ENCODE measurements at places on chromosomes 3 and 15.

GRCh38 chr15:98684436-98684835 is 36.1 kb downstream of the IGF1R start:
- DNase-seq: no peak

DNA sequence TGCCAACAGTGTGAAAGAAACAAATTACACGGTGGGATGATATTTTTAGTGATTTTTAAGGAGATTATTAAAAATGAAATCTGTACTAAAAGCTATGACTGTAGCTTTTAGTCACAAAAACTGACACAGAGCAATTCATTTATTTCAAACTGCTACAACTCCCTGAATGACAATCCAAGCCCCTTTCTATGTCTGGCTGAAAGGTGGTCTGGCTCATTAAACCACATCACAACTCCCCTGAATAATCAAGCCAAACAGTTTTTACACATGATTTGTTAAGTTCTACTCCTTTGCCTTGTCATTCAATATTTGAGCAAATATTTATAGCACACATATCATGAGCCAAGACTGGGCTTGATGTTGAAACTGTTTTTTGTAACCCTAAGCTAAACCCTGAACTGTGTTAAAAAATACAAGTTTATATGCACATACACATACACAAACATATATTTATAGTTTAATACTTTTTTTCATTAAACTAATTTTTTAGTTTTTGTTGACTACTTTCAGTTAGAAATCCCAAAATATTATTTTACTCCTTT is 125.5 kb downstream of the RBMS3 start:
- DNase-seq: no peak

DNA sequence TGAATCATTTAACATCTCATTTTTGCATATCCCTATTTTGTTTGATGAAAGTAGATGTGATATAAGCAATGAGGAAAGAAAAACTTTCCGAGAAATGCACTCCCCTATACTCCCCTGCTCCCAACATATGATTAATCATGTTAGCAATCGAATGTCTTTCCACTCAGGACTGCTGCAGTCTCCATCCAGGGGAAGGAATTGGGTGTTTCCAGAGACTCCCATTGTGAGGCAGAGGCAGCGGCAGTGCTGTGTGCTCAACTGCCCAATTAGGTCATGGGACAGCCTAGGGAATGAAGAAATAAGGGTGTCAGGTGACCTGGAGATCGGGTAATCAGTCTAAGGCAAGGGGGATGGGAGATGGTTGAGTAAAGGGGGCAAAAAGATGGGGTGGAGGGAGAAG is 268.6 kb upstream of the MEIS2 start:
- no peak for DNase-seq

DNA sequence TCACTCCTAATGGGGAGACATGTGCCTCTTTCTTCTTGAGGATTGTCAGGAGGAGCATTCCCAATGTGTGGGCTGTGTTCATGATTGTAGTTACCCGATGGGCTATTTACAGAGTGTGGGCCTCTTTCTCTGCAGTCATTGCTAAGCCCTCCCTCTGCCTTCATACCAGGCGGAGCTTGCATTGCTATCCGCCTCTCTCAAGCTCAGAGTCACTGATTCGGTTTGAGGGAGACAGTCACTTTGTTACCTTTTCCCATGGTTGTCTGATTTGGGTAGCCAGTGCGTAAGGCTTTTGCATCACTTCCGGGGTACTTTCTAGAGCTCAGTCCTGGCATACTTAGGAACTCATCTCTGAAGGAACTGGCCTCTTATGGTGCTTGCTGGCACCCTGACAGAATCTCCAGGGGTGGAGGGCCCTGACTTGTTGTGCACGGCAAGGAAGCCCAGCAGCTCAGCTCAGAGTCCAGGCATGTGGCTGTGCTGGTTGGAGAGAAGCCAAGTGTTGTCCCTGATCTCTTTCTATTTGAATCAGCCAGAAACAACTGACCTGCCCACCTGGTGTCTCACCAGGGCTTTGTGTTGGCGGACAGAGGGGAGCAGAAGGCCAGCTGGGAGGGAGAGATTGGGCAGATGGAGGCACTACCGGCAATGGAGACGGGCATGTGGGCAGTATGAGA is 79.8 kb downstream of the EPHB1 start:
- DNase-seq: no peak

- DNase-seq: no peak
These were observed 23.6 kb downstream of the BHLHE40 start for GRCh38 chr3:5002871-5003247.

DNA sequence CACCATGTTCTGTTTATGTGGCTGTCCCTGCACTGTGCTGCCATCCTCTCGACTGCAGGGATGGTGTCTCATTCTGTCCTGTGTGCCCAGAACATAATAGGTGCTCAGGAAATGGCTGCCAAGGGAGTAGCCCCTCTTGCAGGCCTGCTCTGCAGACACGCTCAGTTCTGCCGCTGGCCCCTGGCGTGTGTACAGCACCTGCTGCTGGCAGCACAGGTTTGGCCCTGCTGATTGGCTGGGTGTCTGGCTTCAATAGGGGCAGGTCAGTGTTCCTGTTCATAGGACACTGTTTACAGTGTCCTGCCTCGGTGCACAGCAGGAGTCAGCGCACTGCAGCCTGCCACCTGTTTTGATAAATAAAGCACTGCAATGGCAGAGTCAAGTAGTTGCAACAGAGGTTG is 146.9 kb downstream of the DNAJB8 start:
- DNase-seq: no peak

GRCh38 chr3:43584043-43584826 is 37.6 kb downstream of the ANO10 start:
- no peak for DNase-seq

DNA sequence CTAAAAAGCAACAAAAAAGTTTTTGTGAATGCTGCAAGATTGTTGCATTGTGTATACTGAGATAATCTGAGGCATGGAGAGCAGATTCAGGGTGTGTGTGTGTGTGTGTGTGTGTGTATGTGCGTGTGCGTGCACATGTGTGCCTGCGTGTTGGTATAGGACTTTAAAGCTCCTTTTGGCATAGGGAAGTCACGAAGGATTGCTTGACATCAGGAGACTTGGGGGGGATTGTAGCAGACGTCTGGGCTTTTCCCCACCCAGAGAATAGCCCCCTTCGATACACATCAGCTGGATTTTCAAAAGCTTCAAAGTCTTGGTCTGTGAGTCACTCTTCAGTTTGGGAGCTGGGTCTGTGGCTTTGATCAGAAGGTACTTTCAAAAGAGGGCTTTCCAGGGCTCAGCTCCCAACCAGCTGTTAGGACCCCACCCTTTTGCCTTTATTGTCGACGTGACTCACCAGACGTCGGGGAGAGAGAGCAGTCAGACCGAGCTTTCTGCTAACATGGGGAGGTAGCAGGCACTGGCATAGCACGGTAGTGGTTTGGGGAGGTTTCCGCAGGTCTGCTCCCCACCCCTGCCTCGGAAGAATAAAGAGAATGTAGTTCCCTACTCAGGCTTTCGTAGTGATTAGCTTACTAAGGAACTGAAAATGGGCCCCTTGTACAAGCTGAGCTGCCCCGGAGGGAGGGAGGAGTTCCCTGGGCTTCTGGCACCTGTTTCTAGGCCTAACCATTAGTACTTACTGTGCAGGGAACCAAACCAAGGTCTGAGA is 4.7 kb downstream of the BHLHE40 start:
- no peak for DNase-seq
